ENCODE measurements at places on chromosomes 2 and 18.
A peak's percentile ranks its signal among the peaks of the same experiment; 100 is the strongest.

GRCh38 chr2:149164296-149164695 lies 125.8 kb downstream of the LYPD6B start:
- DNase-seq = no peak

- no peak for DNase-seq
Observed at GRCh38 chr2:62415019-62415431, 91.0 kb downstream of the TMEM17 start.

DNA sequence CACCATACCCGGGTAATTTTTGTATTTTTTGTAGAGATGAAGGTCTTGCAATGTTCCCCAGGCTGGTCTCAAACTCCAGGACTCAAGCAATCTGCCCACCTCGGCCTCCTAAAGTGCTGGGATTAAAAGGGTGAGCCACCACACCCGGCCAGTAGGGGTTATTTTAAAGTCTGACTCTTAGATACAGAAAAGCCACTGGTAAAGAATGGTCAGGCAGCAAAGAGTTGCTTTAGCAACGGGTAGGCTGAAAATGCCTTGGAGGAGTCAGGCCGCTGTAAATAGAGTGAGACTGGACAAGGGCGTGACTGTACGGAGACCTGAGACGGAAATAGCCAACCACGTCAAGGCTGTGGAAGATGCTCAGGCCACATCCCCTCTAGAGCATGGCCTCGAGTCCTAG lies 54.2 kb downstream of the ACKR3 start:
- no peak for DNase-seq

DNA sequence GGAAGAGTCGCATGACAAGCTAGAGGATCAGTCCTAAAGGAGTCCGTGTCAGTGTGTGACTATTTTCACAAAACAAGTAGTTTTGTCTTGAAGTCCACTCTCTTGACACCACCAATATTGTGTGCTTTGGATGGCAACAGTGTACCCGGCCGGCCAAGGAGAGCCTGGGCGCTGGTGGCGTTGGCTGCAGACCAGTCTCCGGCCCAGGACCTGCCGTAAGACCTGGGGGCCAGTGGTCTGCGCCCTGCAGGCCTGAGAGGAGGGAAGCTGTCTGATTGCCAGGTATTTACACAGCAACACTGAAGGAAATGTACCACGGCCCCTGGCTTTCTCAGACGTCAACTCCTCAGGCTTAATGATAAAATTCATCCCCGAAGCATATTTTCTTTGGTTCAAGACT lies 472.4 kb upstream of the SALL3 start:
- DNase-seq = no peak

DNA sequence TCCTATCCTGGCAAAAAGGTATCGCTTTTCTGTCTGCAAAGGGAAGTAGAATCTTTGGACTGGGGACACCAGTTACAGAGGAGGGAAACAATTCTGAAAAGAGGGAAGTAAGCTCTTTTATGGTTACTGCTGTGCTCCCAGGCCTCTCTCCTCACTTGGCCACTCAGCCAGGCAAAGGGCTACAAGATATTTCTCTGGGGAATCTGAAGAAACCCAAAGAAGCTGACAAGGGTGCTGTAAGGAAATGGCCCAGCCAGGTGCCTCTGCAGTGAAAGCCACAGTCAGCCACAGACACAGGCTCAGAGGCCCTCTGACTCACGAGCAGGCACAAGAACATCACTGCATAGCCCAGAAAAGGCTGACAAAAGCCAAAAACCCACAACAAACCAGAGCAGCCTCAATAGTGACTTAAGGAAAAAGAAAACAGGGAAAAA lies 5.8 kb downstream of the HDLBP start:
- peak; percentile 54 for DNase-seq

DNA sequence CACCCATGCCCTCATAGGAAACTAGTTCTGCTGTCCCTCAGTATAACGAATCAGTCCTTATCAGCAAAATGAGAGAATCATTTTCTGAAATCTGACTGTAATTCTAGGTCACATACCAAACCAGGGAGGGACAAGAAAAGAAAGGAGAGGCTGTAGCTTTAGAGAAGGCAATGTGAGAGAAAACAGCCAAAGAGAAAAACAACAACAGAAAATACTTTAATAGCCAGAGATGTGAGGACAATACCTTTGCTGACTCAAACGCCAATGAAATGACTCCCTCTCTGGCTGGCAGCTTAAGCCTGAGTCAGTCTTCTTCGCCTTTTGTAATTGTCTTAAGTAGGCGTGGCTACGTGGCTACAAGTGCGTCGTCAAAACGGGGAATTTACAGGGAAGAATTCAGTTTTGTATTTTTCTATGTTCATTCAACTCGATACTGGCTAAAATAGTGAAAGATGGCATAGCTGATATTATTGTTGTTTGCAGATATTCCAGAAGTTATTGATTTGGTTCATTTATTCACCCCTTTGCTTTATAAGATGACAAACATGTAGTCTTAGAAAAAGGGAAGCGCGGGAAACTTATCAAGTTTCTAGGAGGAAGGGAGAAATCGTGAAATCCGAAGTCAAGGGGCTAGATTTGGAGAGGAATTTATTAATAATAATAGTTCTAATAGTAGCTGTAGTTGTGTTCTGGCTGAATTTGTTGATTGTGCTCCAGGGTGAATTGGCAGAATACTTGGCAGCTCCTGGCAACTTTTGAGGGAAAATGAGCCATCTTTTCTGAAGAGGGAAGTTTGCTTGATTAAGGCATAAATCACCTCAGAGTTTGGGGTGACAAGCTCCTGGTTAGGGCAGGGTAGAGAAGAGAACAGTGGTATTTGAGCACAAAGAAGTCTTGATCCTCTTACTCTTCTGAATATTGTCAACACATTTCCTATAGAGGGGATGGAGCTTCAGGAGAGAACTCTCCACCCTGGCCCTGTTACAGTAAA lies at the start of gene IL1A:
TSS of gene IL1A (minus strand) at position 295 of the 991 bp plus-strand sequence. CDS start 723 bp downstream, outside the sequence.
- no peak for DNase-seq

GRCh38 chr2:207327513-207327912 lies 161.8 kb upstream of the KLF7 start:
- DNase-seq = no peak

- no peak for DNase-seq
Observed at GRCh38 chr2:145022666-145023333, 502.9 kb upstream of the ZEB2 start.

DNA sequence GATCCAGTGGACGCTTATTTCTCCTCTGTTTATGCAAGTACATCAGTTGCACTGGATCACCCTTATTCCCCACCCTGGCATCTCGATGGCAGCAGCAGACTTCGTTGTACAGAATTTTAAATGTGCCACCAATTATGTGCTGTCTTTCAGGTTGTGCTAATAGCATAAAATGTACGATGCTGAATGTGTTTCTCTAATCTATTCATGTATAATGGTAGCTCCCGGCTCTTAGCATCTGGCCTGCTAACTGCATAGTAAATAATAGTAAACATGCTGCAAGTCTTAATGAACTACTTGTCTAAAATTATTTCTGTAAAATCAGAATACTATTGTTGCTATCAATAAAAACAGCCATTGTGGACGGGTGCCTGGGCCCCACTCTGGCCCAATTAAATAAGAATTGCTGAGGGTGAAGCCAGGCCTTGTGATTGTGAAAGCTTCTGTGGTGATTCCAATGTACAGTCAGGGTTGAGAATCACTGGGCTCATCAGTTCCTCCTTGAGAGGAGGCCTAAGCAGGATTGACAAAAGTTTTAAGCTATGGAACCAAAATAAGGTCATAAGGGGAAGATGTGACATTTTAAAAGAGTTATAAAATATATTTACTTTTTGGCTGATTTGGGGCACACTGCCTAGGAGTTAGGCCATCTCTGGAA lies 14.4 kb upstream of the MYO3B start:
- DNase-seq = no peak

DNA sequence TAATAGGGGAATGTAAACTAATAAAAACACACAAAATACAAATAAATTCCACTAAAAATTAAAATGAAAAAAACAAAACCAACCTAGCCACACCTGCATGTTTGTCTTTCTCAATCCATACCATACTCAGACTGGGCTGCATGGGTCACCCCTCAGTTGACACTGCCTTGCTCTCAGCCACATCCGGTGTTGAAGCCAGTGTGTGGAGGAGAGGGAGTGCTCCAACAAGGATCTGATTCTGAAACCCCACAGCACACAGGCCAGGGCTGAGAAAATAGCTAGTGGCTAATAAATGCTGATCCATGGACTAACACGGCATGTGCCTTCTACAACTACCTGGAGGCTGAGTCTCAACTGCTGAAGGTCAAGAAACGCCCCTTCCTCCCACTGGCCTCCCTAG lies 13.7 kb downstream of the RND3 start:
- DNase-seq = no peak

DNA sequence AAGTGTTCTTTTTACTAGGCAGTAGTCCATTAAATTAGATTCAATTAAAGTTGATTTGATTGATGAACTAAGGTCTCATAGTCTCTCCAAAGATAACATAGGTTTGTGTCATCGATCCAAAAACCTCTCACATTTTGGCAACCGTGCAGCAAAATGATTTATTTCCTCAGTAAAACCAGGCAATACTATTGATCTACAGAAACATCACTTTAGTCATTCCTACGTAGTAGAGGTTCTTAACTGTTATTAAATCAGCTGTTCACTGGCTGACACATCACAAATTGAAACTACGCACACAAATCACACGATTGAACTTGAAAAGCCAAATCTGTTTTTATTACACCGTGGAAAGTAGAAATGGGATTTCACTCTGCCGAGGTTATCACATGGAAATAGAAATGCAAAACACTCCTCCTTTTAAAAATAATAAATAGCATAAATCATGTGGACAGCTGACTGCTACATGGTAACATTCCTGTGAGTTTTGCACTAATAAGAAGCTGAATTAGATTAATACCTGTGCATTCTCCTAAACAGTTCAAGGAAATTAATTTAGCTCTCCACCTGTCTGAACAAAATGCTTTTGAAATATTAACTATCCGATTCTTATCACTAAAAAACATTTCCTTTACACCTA lies 262.5 kb downstream of the CDH20 start:
- DNase-seq = no peak

DNA sequence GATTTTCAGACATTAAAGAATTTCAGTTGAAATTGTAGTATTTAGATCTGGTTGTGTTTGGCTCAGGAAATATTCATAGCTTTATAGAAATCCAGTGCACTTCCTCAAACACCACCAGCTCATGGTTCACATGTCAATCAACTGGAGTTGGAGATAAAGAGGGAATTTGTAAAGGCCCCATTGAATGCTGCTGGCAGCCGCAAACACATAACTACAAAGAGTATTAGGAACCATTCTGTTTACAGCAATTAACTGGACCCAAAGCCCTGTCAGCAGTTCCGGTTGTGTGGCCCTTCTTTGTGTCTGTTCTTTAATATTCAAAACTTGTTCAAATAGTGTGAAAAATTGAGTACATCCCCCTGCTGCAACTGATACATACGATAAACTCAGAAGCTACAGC lies 107.4 kb upstream of the LRRTM4 start:
- DNase-seq = no peak

DNA sequence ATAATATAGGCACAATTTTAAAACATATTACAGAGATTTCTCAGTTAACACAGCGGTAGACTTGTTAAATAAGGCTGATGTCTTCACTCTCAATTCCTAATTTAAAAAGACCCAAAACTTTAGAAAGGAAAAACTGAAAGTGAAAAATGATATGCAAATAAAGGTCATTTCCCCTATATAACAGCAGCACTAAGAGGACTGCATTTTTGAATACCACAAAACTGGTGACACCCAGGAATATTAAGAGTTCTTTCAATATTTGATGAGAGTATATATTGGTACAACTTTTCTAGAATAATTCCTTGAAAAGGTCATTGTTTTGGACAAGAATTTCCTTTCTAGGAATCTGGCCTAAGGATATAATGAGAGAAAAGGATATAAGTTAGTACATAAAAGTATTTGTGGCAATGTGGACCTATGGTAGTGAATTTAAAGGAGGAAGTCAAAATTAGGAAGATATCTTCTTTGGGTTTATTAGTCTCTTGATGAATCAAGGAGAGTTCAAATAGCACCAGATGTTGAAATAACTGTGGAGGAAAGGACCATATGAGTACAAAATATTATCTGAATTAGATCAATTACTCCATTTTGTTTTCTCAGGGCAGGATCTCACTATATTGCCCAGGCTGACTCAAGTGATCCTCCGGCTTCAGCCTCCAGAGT lies 70.3 kb downstream of the TMEM237 start:
- DNase-seq = no peak

DNA sequence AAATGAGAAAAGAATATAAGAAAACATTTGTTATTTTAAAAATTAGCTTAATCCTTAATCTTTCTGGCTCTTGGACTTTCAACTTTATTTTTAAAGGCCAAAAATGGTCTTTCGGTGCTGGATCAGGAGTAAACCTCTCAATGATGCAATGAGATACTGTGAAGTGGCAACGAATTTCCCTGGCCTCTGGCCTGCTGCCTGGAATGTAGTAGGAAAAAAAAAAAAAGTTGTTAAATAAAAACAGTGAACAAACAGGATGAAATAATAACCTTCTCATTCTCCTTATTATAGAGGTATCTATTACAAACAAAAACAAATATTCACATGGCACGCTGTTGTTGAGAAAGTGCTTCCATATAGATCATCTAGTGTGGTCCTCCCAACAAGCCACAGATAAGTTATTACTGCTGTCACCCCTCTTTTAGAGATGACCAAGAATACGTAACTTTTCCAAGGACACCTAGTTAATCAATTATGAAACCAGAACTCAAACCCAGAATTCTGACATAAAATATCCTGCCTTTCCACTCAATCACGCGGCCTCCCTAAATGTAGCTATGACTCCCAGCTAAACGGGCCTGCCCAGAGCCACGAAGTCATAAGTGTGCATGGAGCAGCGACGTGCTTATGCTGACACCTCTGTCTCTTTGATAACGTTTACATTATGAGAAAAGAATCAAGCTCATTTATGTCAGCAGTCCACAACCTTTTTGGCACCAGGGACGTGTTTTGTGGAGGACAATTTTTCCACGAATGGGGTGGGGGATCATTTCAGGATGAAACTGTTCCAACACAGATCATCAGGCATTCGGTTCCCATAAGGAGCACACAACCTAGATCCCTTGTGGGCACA lies 170.9 kb downstream of the BCL2 start:
- DNase-seq = no peak

GRCh38 chr2:109058191-109058632 lies 69.2 kb upstream of the EDAR start:
- DNase-seq = no peak

- no peak for DNase-seq
Observed at GRCh38 chr2:159272156-159272555, 14.3 kb downstream of the WDSUB1 start.

GRCh38 chr2:112792419-112792818 lies 8.1 kb upstream of the IL1A start:
- no peak for DNase-seq

- no peak for DNase-seq
Observed at GRCh38 chr2:137925599-137925998, 38.7 kb upstream of the HNMT start.

DNA sequence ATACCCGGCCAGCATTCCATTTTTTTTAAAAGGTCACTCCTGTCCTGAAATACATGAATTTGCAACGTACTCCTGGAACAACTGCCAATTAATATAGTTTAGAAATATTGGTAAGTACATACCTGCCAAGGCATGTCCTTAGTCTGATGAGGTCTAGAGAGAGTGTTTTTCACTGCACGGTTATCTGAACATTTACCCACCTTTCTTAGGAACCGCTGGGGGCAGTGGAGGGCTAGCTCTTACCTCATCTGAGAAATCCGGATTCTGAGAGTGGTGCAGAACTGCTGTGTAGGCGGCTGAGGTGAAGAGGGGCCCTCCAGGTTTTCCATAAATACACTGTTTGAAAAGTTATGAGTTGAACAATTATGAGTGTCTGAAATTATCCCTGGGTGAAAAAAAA lies 133.1 kb upstream of the CCDC195 start:
- no peak for DNase-seq

GRCh38 chr2:182133195-182133891 lies 147.7 kb downstream of the PPP1R1C start:
- DNase-seq = no peak

GRCh38 chr2:120683701-120684100 lies 52.0 kb upstream of the GLI2 start:
- DNase-seq = no peak

Data from stimulated activated CD8-positive, alpha-beta memory T cell treated with anti-CD3 and anti-CD28 coated beads, Interleukin-15, amount 100 ng/mL, for 48 hours (primary cell).